Fibroblast of mammary gland (primary cell): ENCODE measurements at places on chromosomes 7 and 10.

DNA sequence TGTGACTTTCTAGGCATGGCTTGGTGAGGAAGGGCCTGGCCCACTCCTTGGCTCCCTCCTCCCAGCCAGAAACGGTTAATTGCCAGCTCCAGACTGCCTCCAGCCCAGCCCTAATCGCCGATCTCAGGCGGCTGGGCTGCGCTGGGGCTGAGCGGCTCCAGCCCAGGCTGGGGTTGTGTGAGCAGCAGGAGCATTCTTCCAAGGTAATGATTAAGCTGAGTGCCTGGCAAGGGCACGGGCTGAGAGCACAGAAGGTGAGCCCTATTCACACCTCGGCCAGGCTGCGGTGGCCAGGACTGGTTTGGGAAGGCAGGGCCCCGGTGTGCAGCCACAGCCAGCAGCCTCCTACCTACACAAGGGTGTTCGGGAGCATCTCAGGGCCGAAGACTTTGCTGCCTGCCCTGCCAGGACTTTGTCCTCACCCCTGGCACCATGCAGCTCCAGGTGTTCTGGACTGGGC is at the start of gene TMEM72:
Gene TMEM72 (plus strand): TSS at position 257 of the 460 bp plus-strand sequence. CDS start 176 bp downstream, at position 433.
- no peak for DNase-seq

GRCh38 chr7:106022193-106022821 is 59.2 kb downstream of the CDHR3 start:
- DNase-seq, result no peak

- no peak for DNase-seq
These were observed 1197.8 kb upstream of the SORCS1 start for GRCh38 chr10:108362296-108362695.

GRCh38 chr7:108239501-108240225 is 109.5 kb upstream of the LAMB4 start:
- no peak for DNase-seq

GRCh38 chr10:108005627-108006026 is 841.1 kb upstream of the SORCS1 start:
- no peak for DNase-seq

- DNase-seq, result no peak
These were observed 1.6 kb downstream of the KNDC1 start for GRCh38 chr10:133161486-133162109.

DNA sequence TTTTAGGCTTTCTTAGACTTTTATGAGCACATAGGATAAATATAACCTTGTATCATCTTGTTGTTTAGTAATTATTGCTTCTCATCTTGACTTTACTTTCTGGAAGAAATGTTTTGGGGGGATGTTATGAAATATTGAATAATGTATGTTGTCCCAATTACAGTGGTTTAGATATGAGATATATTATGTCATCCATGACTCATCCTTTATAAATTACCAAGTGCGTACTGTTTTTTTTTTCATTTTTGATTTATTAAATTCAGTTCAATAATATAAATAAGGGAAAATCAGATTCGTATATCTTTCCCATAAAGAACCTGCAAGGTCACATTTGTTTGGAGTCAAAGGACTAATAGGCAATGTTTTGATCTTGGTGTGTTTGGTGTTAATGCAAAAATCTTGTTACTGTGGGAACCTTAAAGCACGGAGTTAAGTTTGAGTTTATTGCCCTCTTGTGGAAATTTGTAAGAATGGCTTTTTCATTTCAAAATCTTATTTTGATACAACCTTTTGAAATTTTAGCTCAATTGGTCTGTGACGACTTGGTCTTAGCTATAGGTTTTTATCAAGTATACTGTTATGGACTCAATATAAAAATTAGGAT is 108.6 kb downstream of the SRI start:
- peak; percentile 68 for DNase-seq

GRCh38 chr10:131102147-131102546 is 209.4 kb downstream of the TCERG1L start:
- no peak for DNase-seq
